Caudate nucleus (tissue), 63 donors: ENCODE measurements at places on chromosomes 7 and 10.

GRCh38 chr7:88254721-88255424 lies 35.0 kb upstream of the SRI start:
- no peak for DNase-seq

DNA sequence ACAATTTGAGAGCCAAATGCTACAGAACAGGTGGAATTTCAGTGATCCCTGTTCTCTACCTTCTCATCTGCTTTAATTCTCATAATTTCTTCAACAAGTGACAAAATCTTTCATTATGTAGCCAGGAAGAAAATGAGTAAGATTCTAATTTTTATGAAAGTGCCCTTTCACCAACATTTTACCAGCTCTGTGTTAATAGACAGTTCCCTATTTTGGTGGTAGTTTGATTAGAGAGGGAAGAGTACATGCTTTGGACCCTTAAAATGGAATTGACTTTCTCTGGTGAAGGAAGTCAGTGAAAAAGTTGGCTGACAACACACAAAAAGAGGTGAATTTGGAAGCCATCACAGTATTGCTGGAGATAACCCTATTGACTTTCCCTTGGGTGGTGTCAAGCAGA lies 61.7 kb downstream of the CACNB2 start:
- no peak for DNase-seq

DNA sequence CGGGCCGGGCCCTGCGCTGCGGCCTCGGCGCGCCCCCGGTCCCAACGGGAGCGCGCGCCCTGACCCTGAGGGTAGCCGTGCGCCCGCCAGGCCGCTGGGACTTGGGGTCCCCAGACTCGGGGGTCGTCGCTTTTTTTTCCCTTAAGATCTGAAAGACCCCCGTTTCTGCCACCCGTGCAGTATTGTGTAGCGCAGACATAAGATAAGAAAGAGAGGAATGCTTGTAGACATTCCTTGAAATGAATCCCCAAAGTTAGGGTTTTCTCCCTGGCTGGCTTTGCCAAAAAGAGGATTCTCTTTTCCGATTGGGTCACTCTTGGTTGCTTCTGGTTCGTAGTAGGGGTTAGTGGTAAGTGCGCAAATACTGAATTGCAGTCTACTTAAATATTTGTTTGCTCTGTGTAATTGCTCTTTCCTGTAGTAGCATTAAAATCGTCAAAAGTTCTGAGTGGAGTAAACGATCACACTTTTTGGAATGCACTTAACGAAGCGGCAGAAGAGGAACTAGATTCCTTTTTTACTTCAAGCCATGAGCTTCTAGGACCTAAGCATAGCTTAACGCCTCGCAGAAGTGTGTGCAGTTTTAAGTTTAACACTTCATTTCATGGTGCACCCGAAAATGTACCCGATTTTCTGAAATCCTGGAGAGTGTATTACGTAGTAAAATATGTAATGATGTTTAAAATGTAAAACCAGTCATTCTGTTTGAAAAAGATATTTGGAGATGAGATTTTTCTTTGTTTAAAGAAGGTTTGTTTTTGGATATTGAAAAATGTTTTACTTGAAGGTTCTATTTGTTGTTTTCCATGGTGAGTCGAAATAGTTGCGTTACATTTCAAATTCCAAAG lies 1.3 kb downstream of the CUL1 start:
- no peak for DNase-seq

- no peak for DNase-seq
Measured at GRCh38 chr7:38328814-38329213, 55.4 kb upstream of the TARP start.

- DNase-seq, result no peak
Measured at GRCh38 chr10:84718877-84719616, 390.7 kb downstream of the CCSER2 start.

DNA sequence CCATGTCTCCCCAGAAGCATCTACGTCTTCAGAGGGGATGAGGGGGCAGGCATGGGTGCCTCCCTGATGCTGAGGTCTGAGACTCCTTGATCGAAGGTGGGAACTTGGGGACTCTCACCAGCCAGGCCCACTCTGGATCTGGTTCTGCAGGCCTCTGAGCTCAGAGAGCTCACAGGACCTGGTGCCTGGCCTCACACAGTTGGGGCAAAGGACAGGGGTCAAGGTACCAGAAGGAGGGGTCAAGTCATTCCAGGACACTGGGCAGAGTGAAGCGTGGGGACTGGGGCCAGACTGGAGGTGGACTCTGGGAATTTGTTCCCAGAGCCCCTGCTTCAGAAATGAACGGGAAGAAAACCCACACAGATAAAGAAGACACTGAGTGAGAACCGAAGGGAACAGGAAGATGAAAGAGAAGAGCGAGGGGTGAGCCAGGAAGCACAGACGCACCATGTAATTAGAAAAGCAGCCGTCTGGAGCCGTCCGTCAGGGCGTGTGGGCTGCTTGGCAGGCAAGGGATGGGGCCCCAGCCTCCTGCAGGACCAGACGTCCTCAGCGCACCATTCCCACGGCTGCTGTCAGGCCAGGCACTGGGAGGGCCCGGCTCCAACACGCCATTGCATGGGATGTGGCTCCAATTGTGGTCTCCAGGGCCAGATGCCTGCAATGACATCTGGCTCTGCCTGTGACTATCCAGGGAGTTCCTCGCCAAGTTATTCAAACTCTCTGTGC lies 47.7 kb downstream of the ZCCHC24 start:
- no peak for DNase-seq

- DNase-seq, result no peak
Measured at GRCh38 chr10:129863201-129863663, 100.8 kb downstream of the EBF3 start.

GRCh38 chr7:131281266-131282048 lies 46.2 kb upstream of the MKLN1 start:
- no peak for DNase-seq

GRCh38 chr7:151338809-151339208 lies 2.8 kb upstream of the NUB1 start:
- DNase-seq, result no peak

DNA sequence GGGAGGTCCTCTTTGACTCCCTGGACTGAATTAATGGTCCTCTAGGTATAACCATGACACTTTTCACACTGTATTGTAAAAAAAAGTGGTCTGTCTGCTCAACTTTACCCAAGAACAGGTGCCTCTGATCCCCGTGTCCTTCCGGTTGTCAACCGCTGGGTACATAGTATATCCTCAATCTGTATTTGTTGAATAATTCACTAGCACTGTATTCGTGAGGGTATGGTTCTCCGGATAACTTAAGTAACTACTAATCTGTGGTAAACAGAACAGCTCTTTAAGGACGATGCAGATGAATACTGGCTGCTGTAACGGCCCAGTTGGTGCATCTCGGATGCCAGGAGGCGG lies 472 bp upstream of the ADAM22 start:
- DNase-seq, result no peak

GRCh38 chr10:34348917-34349485 lies 466.1 kb downstream of the PARD3 start:
- no peak for DNase-seq

DNA sequence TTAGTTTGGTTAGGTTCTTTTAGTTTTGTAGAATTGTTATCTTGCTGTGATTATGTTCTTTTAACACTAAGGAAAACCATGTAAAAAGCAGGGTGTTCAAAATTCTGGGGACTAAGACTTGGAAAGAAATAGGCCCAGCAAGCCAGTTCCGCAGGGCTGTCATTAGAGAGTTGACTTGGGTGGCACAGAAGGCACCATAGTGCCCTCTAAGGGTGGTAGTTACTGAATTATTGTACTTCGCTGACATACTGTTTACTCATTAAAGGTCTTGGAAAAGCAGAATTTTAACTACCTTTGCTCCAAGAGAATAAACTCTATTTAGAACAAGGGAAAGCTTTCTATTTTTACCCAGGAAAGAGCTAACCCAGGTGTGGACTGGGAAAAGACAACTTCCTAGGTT lies 86.5 kb downstream of the OTUD1 start:
- no peak for DNase-seq

- DNase-seq, result no peak
Measured at GRCh38 chr10:59265141-59265540, 88.7 kb downstream of the PHYHIPL start.

GRCh38 chr10:35480142-35480541 lies 125.0 kb upstream of the GJD4 start:
- DNase-seq, result no peak

- no peak for DNase-seq
Measured at GRCh38 chr10:44860811-44861736, 50.1 kb upstream of the TMEM72 start.

- no peak for DNase-seq
Measured at GRCh38 chr10:44569193-44570091, 184.5 kb upstream of the CXCL12 start.
